Bronchial epithelial cell (primary cell): ENCODE measurements at places on chromosomes 6 and 20. TPM values are rescaled to one million over a fixed set of nuclear protein-coding genes. Genes with fewer than 3 reads are reported as not detected.

The SPDEF gene
- total RNA-seq, result 2.4 and 5.0 TPM in 2 replicates

The ADA gene
- 8.7 and 12.6 TPM in 2 replicates for total RNA-seq

The GPX5 gene
- not detected in 2 replicates for total RNA-seq

The SCGN gene
- total RNA-seq, result not detected in 2 replicates

The NMBR gene
- not detected in 2 replicates for total RNA-seq

The PLG gene
- not detected in 2 replicates for total RNA-seq
